Transverse colon (tissue), 4 donors: ENCODE measurements at places on chromosomes 2 and 18. TPM values are rescaled to one million over a fixed set of nuclear protein-coding genes. Genes with fewer than 3 reads are reported as not detected.

- no peak for DNase-seq
Measured at GRCh38 chr2:204049635-204050034, 113.1 kb downstream of the ICOS start.

DNA sequence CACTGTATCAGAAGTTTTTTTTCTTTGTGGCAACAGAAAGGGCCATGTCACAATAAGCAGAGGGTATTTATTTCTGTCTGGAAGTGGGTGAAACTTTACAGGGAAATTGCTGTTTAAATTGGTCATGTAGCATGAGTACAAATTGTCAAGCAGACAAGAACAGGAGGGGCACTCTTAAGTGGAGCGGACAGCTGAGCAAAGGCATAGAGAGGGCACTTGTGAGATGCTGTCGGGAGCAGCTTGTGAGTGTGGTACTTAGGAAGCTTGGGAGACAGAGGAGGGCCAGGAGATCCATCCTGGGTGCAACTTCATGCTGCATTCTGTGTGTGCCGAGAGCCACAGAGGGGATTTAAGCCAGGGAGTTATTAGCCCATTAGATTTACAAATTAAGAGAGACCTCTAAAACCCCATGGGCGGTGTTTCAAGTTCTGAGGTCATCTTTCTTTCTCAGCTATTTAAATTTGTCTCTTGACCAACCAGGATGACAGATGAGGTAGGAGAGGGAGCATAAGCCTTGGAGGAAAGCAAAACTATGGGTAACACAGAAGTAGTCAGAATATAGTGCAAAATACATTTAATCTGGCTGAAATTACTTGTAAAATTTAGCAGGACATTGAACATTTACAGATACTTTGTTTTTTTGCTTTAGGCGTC, 30.4 kb downstream of the INPP4A start:
- no peak for DNase-seq

DNA sequence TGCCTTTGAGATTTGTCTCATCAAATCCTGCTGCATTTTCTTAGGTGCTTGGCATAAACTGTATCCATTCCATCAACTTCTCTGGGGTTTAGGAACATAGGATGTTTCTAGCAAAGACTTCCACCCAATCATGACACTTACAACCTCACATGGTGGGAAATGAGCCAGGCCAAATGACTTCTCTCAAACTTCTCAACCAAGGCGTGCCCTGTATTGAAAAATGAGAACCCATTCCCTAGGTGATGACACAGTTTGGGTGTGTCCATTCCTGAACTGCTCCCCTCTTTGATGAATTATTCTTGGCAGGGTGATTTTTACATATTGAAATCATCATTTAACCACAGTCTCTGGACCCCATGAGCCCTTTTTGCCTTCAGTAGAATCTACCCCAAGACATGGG, 161.1 kb downstream of the EN1 start:
- DNase-seq: no peak

DNA sequence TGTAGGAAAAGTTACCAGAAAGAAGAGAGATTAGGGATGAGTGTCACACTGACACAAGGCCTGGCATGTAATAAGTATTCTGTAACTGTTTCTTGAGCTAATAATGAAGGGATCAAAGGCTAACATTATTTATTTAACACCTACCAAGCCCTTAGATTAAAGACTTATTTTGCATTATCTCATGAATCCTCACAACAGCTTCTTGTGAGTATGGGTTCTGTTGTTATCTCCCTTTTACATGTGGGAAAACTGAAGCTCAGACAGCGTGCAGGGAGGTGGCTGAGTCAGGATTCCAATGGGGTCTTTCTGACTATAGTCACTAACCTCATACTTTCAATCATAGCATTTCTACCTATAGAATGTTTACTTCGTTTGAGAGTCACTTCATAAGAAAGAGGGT, 79.0 kb upstream of the PROKR1 start:
- DNase-seq: no peak

GRCh38 chr2:179302764-179303571, 38.3 kb upstream of the SESTD1 start:
- no peak for DNase-seq

DNA sequence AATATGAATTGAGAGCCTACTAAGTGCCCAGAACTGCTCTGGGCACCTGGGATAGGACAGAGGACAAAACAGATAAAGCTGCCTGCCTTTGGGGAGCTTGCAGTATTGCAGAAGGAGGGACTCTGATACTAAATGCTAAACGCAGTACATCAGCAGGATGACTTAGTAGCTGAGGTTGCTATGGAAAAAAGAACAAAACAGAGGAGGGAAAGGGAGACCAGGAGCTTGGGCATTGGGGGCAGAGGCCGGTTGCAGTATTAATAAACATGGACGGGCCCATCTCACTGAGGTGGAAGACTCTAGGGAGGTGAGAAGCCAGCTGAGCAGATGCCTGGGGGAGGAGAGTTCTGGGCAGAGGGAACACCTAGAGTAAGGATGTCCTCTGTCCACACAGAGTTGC, 66.1 kb upstream of the SP3 start:
- DNase-seq: no peak

DNA sequence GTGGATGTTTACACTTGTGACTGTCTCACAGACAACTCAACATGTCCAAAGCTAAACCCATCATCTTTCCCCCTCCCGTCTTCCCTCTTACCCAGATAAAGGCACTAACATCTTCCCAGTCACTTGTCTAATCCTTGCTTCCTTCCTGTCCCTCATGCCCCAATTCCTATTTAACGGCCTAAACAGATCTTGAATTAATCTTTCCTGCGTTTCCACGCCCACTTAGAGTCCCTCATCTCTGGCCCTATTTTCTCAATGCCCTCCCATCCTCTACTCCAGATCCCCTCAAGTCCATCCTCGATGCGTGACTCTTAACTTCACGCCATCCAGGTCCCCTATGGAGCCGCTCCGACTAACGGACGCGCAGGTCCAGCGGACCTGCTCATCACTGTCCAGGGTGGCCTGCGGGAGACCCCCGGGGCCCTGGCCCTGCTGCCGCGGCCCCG, 682 bp upstream of the SCLY start:
- no peak for DNase-seq

DNA sequence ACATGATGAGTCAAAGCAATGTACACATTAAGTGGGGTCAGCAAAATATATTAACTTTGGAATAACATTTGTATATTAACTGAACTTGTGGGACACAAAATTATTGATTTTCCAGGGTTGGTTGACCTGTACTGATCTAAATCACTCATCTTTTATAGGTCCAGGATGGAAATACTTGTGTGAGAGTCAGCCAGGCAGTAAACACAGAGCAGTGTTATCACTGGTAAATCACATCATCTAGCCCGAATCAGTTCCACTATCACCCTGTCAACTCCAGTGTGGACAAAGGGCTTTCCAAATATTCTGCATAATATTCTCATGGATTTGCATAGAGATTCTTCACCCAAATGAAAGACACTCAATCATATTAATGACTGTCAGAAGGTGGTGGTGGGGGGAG, 295.7 kb downstream of the LRP1B start:
- no peak for DNase-seq

- no peak for DNase-seq
Measured at GRCh38 chr2:121233486-121234110, 51.4 kb downstream of the TFCP2L1 start.

GRCh38 chr2:109466674-109467575, 146.8 kb downstream of the SEPTIN10 start:
- peak; percentile 2 for DNase-seq

GRCh38 chr2:150653351-150653750, 165.9 kb upstream of the RND3 start:
- DNase-seq: no peak

DNA sequence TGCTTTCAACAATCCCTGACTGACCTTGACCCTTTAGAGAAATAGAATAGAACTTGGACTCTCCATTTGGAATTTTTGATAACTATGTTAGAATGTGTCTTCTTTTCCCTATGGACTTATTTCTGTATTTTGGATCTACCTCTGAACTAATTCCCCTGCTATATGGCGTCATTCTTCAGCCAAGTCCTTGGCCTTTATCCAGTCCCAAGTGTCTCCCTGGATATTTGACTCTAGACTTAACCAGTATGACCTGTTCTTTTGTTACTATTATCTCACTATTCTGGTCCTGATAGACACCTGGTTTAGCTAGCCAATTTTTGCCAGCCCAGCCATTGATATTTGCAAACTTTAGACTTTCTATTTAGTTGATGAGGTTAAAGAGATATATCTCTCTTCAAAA, 186.8 kb downstream of the KCNS3 start:
- DNase-seq: no peak

- DNase-seq: no peak
Measured at GRCh38 chr2:127093648-127094210, 13.2 kb downstream of the BIN1 start.

DNA sequence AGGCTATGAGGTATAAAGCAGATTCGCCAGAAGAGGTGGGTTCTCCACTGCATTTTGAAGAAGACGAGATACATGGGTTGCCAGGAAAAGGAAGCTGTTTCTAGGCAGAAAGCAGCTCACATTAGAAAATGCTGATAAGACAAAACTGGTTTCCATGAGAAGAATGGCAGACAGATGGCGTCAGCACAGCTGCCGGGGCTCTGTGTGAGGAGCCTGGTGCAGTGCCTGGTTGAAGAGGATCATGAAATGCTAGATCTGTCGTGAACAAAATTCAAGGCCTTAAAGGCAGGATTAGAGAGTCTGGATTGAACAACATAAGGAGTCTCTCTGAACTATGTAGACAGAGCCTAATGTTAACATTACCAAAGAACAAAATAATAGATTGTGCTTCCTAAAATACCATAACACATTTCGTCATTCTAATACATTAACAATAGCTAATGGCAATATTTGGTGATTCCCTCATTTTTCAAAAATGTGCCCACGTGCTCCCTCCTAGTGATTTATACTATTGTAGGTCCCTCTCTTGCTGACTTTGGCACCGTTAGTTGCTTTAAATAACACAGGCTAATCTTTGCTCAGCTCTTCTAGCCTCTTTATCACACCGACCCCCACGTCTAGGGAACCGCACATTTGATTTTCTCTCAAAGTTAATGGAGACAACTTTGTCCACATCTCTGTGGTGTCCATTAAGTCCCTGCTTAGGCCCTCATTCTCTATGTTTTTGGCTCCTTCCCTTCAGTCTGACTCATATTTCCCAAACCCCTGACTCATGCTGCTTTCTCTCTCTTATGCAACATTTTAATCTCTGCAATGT, 38.2 kb downstream of the EFEMP1 start:
- DNase-seq: no peak

GRCh38 chr2:42792087-42792582, 248 bp downstream of the HAAO start:
- no peak for DNase-seq

DNA sequence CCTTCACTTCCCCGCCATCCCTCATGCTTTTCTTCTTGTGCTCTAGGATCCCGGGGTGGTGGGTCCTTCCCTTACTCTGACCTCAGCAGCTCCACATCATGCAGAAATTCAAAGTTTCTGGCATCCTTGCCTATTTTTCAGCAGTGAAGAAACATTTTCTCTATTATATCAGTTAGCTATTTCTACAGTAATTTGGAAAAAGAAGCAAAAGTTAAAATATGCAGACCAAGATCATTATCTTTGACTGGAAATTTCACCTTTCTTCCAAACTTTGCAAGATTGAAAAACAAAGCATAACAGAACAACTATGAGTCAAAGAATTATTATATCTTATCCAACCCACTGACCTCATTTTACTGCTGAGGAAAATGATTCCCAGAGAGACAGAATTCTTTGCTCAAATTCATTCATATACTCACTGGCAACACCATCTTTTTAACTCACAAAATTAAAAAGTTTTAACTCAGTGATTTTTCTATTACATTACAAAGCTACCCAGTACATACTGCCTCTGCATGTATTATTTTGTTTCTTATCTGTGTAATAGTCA, 40.5 kb downstream of the ANTXR1 start:
- DNase-seq: no peak

DNA sequence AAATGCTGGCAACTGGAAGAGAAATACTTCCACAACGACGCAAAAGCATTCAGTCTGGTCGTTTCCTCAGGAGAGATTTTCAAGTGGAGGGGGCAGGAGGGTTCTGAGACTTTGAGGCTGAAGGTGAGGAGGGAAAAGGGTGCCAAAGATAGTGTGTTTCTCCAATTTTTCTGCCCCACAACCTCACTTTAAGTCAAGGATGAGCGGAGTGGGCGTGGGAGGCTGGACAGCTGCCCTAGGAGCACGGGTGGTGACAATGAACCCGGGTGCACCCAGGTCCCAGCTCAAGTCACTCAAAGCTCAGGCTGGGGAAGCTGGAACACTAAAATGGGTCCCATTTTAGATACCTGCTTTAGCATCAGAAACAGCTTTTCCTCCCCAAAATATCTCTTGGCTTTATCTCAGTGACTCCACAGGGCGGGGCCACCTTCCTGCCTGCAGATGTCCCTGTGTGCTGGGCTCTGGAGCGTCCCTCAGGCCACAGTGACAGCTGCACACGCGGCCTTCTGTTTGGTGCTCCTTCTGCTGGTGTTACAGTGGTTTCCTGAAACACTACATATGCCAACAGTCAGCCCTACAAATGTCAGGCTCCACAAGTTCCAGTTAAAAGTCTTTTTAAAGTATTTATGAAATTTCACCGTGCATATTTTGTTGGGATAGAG, 1.4 kb upstream of the MBP start:
- DNase-seq: peak; percentile 51

GRCh38 chr18:4074647-4075046, 380.5 kb downstream of the DLGAP1 start:
- DNase-seq: no peak

- DNase-seq: no peak
Measured at GRCh38 chr2:110871637-110872036, 139.3 kb downstream of the ACOXL start.

DNA sequence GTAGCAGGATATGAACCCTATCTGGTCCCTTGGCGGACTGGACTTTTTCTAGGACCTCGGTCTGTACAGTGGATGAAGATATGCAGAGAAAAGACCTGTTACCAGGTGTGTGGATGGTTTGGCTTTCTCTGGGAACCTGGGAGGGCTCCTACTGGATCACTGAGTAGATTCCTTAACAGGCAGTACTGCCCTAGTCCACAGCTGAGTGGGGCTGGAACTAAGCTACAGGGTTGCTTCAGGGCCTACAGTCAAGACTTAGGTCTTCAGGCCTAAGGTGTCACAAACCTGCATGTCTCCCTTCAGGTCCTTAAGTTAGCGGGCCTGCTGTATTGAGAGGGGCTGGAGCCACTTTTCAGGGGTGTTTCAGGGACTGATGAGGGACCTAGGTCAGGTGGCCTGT, 42.9 kb downstream of the ORC4 start:
- DNase-seq: no peak

MYOM1 gene
- 6.0 TPM for total RNA-seq

PCARE gene
- under 0.01 TPM for total RNA-seq

STON1 gene
- 28.8 TPM for total RNA-seq

PEX13 gene
- 44.1 TPM for total RNA-seq

TMEM150A gene
- total RNA-seq: 21.7 TPM

MOCOS gene
- 5.4 TPM for total RNA-seq

GAREM1 gene
- 29.2 TPM for total RNA-seq

MATN3 gene
- not detected for total RNA-seq

PLCD4 gene
- 5.9 TPM for total RNA-seq

FOSL2 gene
- 229 TPM for total RNA-seq

CHAC2 gene
- total RNA-seq: 1.4 TPM

RMDN2 gene
- 48.3 TPM for total RNA-seq

TMEM163 gene
- 0.48 TPM for total RNA-seq

PLA2R1 gene
- 12.3 TPM for total RNA-seq

CDK5R2 gene
- not detected for total RNA-seq

CNDP1 gene
- not detected for total RNA-seq
